ENCODE measurements at places on chromosomes 3 and 15.

GRCh38 chr15:56985856-56986255, 67.4 kb downstream of the TCF12 start:
- no peak for DNase-seq

DNA sequence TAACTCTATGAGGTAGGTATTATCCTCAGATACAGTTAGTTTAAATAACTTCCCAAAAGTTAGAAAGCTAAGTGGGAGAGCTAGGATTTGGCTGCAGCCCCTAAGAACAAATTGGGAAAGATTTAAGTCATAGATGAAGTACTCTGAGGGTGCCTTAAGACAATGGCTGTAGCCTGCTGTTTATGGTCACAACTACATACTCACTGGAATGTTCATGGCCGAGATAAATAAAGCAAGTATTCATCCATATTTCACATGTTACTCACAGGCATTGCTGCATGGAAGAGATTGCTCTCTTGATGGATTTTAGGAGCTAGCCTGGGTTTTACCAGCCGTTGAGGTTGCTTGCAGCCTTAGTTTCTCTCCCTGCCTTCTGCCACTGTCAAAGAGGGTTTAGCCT, 145.0 kb downstream of the CMSS1 start:
- no peak for DNase-seq

DNA sequence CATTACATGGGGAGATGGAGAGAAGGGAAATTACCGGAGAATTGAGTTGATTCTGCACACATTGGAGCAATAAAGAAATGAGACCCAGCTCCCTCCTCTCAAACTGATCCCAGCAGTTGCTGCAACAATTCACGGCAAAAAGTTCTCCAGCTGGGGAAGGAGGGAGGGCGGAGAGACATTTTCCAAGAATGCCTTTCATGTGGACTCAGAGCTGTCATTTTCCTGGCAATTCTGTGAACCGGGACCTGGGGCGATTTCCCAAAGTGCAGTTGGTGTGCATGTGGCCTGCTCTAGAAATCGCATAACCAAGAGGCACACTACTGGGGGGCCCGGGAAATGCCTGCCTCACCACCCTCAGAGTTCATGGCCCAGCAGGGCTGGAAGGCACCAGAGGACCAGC, 48.7 kb upstream of the IREB2 start:
- no peak for DNase-seq

DNA sequence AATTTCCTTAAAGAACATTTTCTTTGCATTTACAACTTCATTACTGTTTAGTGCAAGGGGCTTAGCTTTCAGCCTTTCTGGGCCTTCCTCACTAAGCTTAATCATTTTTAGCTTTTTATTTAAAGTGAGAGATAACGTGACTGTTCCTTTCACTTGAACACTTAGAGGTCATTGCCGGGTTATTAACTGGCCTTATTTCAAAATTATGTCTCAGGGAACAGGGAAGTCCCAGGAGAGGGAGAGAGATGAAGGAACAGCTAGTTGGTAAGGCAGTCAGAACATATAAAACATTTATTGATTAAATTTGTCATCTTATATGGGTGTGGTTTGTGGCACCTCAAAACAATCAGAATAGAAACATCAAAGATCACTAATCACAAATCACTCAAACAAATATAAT, 268.7 kb downstream of the TIGIT start:
- no peak for DNase-seq

DNA sequence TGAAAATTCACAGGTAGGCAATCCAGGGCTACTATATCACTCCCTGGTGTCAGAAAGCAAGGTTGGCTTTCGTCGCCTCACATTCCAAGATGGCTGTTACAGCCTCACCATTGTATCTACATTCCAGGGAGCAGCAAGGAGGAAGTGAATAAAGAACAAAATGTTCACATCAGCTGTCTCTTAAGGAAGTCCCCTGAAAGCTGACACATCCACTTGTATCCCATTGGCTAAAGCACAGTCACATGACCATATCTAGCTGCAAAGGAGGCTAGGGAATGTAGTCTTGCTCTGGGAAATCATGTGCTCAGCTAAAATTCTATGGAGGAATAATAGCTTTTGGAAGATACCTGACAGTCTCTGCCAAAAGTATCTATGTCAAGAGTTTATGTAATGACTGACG, 12.8 kb upstream of the GATA2 start:
- no peak for DNase-seq

GRCh38 chr15:97991972-97992541, 31.6 kb downstream of the ARRDC4 start:
- no peak for DNase-seq

- no peak for DNase-seq
These were observed 75.9 kb upstream of the RPL35A start for GRCh38 chr3:197874064-197874463.

DNA sequence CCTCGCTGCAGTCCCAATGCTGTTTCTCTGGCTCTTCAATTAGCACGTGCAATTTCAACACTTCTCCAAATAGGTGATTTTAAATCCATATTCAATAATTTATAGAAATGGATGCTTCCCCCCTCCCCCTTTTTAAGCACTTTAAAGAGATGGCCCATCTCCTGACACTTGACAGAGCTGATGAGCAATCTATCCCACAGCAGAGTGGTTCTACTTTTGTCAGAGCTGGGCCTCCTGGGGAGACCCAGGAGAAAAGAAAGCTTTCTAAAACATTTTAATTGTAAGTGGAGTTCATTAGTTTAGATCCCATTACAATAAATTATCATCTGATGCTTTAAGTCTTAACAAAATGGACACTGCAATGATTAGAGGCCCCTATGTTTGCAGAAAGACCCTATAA, 127.7 kb downstream of the SHQ1 start:
- DNase-seq, result no peak

- DNase-seq, result no peak
These were observed 25.3 kb downstream of the STARD5 start for GRCh38 chr15:81298611-81299010.

GRCh38 chr15:58026051-58026450, 39.5 kb downstream of the ALDH1A2 start:
- DNase-seq, result no peak

GRCh38 chr15:38532728-38533127, 31.9 kb downstream of the RASGRP1 start:
- no peak for DNase-seq

GRCh38 chr15:25435474-25436243, 3.2 kb downstream of the UBE3A start:
- DNase-seq, result no peak

DNA sequence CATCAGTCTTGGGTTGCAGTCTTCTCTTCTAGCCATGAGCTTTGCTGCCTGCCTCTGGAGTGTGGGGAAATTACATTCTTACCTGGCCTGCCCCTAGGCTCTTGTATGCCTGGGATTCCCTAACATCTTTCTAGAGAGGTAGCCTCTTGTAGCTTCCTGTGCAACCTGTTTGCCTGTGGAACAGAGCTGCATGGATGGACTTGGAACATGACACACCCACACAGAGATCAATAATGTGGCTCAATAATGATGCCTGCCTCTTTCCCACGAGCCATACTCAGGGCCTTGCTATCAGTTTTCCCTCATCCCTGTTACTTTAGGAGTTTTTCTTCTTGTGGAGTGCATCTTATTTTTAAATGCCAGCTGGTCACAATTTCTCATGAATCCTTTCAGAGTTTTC, 11.4 kb downstream of the CHCHD6 start:
- DNase-seq, result no peak

GRCh38 chr3:126618021-126618420, 36.9 kb downstream of the TXNRD3 start:
- no peak for DNase-seq

GRCh38 chr3:149003653-149004305, 12.4 kb downstream of the GYG1 start:
- DNase-seq, result no peak

DNA sequence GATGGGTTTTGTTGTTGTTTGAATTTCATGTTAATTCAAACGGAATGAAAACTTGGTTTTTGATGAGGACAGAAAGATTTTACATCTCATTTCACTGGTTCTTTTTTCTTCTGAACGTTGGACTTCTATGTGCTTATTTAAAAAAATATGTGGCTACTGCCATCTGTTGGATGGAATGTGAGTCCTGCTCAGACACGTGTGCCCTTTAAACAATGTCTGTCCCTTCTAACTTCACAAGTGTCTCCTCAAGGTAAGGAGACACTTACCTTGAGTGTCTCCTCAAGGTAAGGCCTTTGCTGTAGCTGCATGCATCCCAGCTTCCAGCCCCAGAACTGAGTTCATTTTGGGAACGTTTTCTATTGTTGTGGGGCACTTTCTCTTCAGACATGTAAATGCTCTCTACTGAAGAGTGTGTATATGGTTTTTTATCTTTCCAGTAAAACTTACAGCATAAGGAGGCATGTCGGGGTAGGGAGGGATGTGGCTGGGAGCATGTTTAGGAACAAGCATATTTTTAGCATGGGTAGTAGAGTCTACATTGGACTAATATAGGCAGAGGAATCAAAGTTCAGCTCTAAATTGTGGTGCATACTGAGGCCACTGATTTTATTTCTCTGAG, 63.1 kb upstream of the UBE3A start:
- DNase-seq, result no peak

GRCh38 chr15:59294574-59295260, 78.0 kb downstream of the MYO1E start:
- no peak for DNase-seq

DNA sequence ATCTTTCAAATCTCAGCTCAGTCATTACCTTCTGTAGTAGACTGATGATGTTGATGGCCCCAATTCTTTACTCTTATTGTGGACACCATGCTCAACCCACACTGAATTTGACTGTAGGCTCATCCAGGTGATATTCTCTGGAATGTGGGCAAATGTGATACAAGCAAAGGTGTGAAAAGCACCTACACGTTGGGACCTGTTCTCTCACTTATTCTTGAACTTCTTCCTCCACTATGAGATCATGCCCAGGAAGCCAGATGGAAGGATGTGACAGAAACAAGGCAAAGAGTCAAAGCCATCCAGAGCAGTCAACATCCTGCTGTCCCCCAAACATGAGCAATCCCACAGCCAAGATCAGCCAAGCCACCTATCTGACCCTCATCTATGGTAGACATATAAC, 471.2 kb upstream of the UBE2E2 start:
- no peak for DNase-seq

DNA sequence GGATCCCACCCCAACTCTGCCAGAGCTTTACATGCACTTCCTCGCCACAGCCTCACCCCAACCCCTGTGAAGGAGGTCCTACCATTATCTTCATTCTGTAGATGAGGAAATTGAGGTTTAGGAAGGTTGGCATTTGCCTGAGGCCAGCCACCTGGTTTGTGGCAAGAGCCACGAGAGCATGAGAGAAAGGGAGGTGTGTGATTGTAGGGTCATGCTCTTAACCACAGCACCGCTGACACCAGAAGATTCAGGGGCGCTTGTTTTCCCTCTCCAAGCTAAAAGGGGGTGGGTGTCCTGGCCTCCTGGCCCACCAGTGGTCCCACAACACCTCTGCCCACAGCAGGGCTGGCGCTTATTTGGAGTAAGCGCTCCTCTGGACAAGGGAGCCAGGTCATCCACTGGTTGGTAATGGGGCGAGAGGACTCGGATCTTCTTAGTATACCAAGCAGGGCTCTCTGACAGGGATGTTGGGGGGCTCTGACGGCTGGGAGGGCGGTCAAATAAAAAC, 691 bp downstream of the RHCG start:
- DNase-seq, result no peak

DNA sequence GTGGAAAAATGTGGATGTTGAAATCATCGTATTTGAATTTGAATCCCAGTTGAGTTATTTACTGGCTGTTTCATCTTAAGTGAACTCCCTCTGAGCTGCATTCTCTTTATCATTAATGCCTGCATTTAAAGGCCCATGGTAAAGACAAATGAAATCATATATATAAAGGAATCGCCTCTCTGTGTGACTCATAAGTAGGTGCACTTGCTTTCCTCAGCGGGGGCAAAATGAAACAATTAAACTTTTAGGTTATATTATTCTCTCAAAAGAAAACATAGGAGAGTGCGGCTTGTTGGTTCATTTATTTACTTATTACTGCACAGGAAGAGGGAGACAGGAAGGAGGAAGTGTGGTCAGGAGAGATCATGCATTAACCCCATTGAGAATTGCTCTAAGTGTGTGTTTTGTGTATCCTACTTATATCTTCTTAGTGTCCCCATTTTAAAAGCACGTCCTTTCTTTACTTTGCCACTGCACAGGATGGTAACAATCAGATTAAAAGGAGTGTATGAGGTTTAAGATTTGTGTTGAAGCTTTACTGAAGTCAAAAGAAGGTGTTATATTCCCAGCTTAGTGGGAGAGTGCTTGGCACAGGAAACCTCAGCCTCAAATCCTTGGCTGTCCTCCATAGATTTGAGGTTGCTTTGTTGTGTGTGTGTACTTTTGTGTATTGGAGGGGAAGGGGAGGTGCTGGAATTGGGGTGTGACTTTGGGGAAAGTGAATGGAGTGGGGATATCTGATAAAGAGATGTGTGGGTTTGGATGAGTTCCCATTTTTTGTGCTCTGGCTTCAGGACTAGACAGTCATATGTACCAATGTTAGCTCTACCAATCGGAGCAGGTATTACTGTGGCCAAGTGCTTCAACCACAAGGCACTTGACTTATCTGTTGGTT, 595.8 kb upstream of the NR2F2 start:
- DNase-seq, result no peak

DNA sequence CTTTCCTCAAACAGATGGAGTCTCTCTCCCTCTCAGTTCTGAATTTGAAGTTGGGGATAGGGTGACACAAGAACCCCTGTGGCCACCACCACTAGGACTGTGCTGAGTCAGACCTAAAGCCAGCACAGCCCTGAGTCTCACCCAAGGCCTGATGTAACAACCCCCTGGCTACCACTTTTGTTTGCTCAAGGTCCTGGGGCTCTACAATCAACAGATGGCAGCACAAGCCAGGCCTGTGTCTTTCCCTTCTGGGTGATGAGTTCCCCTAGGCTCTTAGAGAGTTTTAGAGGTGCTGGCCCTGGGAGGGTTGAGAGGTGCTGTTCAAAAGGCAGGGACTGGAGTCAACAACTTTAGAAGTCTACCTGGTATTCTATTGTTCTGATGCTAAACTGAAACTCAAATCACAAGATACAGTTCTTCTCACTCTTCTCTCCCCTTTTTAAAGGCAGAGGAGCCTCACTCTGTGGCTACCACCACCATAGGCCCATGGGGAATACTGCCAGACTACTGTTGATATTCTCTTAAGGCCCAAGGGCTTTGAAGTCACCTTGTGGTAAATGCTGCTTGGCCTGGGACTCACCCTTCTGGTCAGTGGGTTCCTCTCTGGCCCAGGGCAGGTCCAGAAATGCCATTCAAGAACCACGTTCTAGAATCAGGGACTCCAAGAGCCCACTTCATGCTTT, 6.5 kb downstream of the OR5K4 start:
- no peak for DNase-seq

DNA sequence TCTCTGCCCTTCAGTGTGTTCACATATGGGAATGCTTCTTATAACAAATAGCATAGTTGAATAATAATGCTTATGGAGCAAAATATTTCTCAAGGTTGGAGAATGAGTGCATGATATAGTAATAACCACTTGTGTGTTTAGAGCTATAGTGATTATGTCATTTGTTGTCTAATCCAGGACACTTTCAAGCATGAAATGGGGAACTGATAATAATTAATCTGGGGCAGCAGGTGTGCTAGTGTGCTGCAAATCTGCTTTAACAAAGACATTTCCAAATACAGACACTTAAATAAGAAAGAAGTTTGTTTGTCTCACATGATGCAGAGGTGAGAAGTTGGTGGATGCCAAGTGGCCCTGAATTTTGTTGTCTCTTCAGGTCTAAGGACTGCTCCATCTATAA, 579.3 kb upstream of the GRM7 start:
- DNase-seq, result no peak
